ENCODE measurements at places on chromosomes 6 and 20. TPM values are rescaled to one million over a fixed set of nuclear protein-coding genes. Genes with fewer than 3 reads are reported as not detected.

DNA sequence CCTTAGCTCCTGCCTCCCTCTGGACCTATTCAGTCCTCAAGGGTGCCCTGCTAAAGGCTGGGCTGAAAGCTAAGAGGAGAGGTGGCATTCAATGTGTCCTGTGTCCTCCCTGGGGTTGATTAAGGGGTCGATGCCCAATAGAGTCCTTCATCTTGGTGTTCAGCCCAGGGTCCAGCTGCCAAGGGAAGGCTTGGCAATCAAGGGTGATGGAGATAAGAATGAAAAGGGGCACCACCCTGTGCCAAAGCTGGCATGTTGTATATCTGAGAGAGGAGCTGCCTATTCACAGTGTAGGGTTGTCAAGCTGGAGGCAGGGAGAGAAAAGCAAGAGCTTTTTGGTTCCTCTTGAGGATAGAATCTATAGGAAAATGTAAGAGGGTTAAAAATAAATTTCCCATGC, 12.3 kb downstream of the C20orf173 start:
- ATAC-seq = no peak

DNA sequence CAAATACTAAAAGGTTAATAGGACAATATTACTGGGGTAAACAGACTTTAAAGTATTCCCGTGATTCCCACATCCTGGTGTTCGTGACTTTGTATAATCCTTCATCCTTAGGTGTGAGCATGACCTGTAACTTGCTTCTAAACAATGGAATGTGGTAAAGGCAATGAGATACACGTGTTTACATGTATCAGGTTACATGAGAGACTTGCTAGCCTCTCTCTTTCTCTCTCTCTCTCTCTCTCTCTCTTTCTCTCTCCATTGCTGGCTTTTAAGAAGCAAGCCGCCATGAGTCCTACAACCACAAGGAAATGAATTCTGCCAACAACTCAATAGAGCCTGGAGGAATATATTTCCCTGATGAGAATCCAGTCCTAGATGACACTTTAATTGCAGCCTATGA, 83.9 kb upstream of the LGSN start:
- ATAC-seq = no peak

DNA sequence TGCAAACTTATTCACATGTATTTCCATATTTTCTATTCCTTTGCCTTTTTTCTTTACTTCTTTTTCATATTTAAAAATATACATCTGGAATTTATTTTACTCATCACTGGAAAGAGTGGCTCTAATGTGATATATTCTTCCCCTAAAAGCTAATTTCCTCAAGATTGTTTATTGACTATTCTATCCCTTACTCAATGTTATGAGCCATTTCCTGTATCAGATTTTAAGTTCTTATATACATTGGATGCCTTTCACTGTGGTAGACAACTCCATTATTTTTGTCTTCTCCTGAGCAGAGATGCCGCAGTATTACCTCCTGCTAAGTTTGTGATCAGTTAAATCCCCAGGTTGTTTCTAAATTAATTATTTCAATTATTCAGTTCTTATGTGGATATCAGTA, 418.4 kb upstream of the JAG1 start:
- no peak for ATAC-seq

DNA sequence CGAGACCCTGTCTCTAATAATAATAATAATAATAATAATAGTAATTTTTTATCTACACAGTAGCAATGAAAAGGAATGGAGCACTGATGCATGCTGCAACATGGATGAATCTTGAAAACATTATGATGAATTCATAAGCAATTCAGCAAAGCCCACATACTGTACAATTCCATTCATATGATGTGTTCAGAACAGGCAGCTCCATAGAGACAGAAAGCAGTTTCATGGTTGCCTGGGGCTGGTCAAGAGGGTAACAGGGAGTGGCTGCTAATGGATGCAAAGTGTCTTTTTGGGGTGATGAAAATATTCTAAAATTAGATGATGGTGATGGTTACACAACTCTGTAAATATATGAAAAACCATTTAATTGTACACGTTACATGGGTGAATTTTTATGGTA, 43.6 kb downstream of the SLC24A3 start:
- ATAC-seq = no peak

- peak; percentile 58 for ATAC-seq
Measured at GRCh38 chr6:89644864-89645263, 6.3 kb upstream of the LYRM2 start.

GRCh38 chr20:1302685-1303541, 26.0 kb downstream of the SDCBP2 start:
- peak; percentile 3 for ATAC-seq

DNA sequence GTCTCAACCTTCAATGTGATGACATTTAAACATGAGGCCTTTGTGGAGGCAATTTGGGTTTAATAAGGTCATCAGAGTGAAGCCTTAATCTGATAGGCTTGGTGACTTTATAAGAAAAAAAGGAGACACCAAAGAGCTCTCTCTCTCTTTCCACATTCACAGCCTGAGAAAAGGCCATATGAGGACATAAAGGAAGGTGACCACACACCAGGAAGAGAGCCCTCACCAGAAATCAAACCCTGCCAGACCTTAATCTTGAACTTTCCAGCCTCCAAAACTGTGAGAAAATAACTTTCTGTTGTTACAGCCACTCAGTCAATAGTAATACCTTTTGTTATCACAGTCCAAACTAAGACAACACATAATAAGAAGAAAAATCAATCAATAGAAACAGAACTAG, 47.7 kb downstream of the COL12A1 start:
- no peak for ATAC-seq

DNA sequence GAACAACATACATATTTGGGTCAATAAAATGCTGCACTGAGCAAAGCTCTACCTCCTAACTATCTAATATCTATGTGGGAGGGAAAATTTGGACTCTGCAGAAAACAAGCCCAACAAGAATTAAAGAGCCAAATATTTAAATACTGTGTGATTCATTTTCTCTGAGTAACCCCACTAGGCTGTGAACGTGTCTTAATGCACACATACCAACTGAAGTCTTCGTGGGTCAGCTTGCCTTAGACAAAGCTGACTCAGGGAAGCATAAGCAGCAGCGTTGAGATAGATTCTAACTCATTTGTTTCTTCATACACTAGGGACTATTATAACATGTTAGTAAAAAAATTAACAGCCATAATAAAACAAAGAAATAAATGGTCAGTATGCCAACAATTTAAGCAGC, 114.3 kb downstream of the GJA1 start:
- ATAC-seq = peak; percentile 99

GRCh38 chr6:133648581-133648980, 240.3 kb upstream of the TCF21 start:
- ATAC-seq = no peak

DNA sequence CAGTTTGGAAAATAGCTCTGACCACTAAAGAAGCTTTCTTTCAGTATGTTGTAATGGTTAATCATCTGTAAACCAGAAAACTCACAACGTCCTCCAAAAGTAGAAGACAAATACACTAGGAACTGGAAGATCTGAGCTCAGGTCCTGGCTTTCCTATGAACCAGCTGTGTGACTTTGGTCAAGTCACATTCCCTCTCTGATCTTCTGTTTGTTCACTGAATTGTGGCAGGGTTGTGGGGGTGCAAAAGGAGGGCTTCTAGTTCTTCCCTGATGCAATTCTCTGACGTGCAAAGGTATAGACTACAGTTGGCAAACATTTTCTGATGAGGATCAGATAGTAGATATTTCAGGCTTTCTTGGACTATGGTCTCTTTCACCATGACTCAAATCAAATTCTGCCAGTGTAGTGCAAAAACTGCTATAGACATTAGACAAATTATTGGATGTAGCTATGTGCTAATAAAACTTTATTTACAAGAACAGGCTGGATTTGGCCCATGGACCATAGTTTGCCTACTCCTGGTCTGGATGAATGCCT, 44.9 kb downstream of the ATXN1 start:
- no peak for ATAC-seq

DNA sequence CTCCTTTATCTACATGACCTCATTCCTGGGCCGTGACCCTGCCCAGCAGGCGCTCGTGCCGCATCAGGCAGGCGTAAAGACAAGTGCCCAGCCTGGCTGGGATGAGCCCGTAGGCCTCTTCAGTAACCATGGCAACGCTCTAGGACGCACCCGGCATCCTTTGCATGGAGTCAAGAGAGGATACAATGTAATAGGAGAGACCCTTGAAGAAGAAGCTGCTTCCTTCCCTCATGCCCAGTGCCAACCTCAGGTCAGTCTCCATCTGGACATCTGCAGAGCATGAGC, 5.0 kb upstream of the LSM14B start:
- no peak for ATAC-seq

DNA sequence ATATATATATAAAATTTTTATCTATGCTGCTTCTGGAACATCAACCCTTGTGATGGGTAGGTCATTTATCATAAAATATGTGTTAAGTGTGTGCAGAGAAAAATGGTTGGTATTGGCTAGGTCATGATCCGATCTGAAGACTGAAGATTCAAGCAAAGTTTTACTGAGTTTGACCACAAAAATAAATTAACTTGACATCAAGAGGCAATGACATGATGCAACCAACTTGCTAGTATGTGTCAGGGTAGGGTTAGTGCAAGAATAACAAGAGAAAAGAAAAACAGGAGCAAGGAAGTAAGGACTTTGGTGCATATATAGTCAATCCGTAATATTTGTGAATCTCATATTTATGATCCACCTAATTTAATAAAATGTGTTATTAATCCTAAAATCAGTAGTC, 1202.0 kb upstream of the ADGRB3 start:
- ATAC-seq = no peak

HLA-DMA gene
- 16.2 TPM for total RNA-seq

BPIFB6 gene
- total RNA-seq = not detected

TPBG gene
- 21.2 TPM for total RNA-seq

JAG1 gene
- 118 TPM for total RNA-seq

RPN2 gene
- total RNA-seq = 140 TPM
